Activated T-helper 9 cell treated with anti-CD3 and anti-CD28 coated beads, Interleukin-2, amount 50 U/mL, for 16 hours (primary cell): ENCODE measurements at places on chromosomes 12 and 14.

- DNase-seq = no peak
Observed at GRCh38 chr12:14289601-14290000, 75.9 kb upstream of the ATF7IP start.

DNA sequence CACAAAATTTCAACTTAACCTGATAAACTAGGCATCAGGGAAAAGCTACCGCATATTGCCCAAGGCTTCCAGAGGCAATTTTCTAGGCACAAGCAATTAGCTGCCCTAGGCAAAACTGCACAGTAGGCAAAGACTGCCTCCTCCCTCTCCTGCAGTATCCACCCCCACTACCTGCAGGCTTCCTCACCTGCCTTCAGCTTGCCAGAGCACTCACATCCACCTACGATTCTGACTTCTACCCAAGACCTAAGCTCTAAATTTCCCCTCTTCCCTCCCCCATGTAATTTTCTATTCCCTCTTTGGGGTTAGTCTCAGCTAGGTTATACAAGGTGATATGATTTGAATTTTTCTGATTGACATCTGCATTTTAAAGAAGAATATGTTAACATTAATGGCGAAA, 21.9 kb upstream of the CCDC196 start:
- no peak for DNase-seq

GRCh38 chr12:28189784-28190320, 404 bp upstream of the CCDC91 start:
- DNase-seq = no peak

- DNase-seq = no peak
Observed at GRCh38 chr14:56199095-56199981, 81.1 kb downstream of the PELI2 start.

GRCh38 chr12:42608196-42608825, 18.8 kb upstream of the PRICKLE1 start:
- DNase-seq = no peak

- DNase-seq = no peak
Observed at GRCh38 chr12:94046626-94047410, 101.6 kb upstream of the PLXNC1 start.

GRCh38 chr14:20434701-20435581, 1.0 kb downstream of the KLHL33 start:
- DNase-seq = no peak
